ENCODE measurements at places on chromosomes 3 and 15. TPM values are rescaled to one million over a fixed set of nuclear protein-coding genes. Genes with fewer than 3 reads are reported as not detected.

The PIK3CA gene
- total RNA-seq: 10.2 TPM

DNA sequence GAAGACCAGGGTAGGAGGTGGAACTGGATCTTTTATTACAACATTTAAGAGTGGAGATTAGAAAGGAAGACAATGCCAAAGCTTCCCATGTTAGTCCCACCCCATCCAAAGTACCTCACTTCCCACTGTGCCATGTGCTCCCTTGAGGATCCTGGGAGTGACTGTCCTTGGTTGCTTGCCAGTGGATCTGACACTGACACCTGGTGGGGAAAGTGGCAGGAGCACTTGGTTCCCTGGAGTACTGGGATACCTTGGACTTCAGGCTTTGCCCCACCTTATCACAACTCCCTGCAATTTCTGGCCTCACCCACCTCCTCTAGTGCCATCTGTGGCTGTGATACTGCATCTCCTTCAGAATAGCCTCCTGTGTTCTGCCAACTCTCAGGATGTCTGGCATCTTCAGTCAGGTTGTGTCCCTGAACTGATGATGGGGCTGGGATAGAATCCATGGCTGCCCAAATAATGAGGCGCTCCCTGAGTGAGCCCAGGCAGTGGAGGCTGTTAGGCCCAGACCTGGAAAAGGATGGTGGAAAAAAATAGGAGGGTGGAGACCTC, 1.3 kb downstream of the ELL3 start:
- H3K4me3 ChIP-seq: peak overlapping the region; percentile 53
- H3K4me1 ChIP-seq: no peaks in the 10 kb centered on the region
- no peaks in the 10 kb centered on the region for H3K27me3 ChIP-seq
- H3K27ac ChIP-seq: peak overlapping the region; percentile 89

DNA sequence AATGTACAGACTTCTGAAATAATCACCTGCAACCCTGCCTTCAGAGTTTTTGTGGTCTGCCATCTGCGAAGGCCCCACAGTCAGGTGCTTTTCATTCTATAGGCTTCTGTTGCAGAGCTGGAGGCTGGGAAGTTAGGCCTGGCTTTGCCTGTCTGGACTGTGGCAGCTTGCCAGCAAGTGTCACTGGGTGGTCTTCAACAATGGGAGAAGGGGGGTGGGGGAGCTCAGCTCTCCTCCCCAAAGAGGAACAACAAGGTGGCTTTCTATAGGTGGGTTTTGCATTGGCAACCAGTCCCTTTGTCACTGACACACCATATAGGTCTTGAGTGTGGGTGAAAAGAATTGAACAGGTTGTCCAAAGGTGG, 7.3 kb downstream of the BOC start:
- H3K36me3 ChIP-seq: no peaks in the 10 kb centered on the region
- DNase-seq: no peak
- no peaks in the 10 kb centered on the region for H3K27me3 ChIP-seq
- H3K27ac ChIP-seq: no peak overlapping the region
- H3K4me3 ChIP-seq: no peak overlapping the region
- peaks cover 5% of the 10 kb centered on the region for H3K4me1 ChIP-seq

GRCh38 chr3:170734043-170734734, 135.8 kb downstream of the RPL22L1 start:
- H3K4me3 ChIP-seq: no peak overlapping the region
- H3K4me1 ChIP-seq: no peaks in the 10 kb centered on the region
- H3K36me3 ChIP-seq: no peaks in the 10 kb centered on the region
- H3K27ac ChIP-seq: no peak overlapping the region
- DNase-seq: no peak
- no peaks in the 10 kb centered on the region for H3K27me3 ChIP-seq

DNA sequence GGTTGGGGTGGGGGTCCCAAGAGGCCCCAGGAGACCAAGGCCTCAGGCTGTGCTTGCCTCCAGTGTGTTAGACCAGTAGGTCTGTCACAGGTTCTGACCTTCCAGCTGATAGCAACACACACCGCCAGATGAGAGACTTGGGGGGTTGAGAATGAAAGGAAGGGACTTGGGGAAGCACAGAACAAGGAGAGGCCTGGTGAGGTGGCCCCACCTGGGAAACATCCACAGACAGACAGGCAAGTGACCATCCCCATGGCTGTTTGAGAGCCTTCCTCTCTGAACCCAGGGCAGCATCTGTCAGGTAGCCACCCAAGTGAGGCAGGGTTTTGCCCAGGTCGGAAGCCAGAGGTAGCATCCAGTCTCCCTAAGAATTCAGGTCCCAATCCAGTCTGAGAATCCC, 35.0 kb upstream of the VPS8 start:
- DNase-seq: no peak
- no peaks in the 10 kb centered on the region for H3K27me3 ChIP-seq
- no peak overlapping the region for H3K27ac ChIP-seq
- no peaks in the 10 kb centered on the region for H3K36me3 ChIP-seq
- peaks cover 4% of the 10 kb centered on the region for H3K4me1 ChIP-seq

GRCh38 chr15:25248583-25249235, 190.1 kb downstream of the UBE3A start:
- no peak overlapping the region for H3K27ac ChIP-seq
- H3K4me3 ChIP-seq: no peak overlapping the region
- DNase-seq: no peak
- no peaks in the 10 kb centered on the region for H3K4me1 ChIP-seq
- no peaks in the 10 kb centered on the region for H3K27me3 ChIP-seq
- H3K36me3 ChIP-seq: no peaks in the 10 kb centered on the region

- H3K4me3 ChIP-seq: no peak overlapping the region
- no peak overlapping the region for H3K27ac ChIP-seq
- DNase-seq: no peak
- H3K4me1 ChIP-seq: no peaks in the 10 kb centered on the region
- H3K36me3 ChIP-seq: no peaks in the 10 kb centered on the region
Observed at GRCh38 chr3:141280086-141280485, 48.5 kb downstream of the PXYLP1 start.

Measured in pancreas (tissue), 10 donors.